ENCODE measurements at places on chromosomes 4 and X.
A peak's percentile ranks its signal among the peaks of the same experiment; 100 is the strongest.

GRCh38 chrX:54745676-54746075 lies 52.4 kb downstream of the ITIH6 start:
- DNase-seq, result no peak

DNA sequence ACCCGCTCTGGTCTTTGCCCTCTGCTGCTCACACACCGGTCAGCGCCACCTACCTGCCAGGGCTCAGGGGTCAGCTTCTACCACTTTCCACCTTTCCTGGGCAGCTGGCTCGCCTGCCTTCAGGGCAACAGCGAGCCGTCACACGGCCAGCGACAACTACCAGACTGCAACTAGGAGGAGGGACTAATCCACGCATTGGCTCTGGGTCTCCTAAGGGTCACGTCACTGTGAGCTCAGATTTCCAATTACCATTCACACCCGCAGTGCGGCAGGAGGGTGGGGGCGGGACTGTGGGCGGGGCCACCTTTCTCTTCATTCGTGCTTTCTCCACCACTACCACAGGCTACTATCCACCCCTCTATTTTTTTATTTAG lies at the start of gene BEX5:
TSS of gene BEX5 (minus strand) at position 172 of the 374 bp plus-strand sequence. CDS start 1,712 bp downstream, outside the sequence.
- peak; percentile 47 for DNase-seq

GRCh38 chr4:40934676-40935075 lies 184.9 kb downstream of the NSUN7 start:
- DNase-seq, result no peak

- DNase-seq, result no peak
Observed at GRCh38 chrX:100648458-100649417, 4.7 kb downstream of the SRPX2 start.

DNA sequence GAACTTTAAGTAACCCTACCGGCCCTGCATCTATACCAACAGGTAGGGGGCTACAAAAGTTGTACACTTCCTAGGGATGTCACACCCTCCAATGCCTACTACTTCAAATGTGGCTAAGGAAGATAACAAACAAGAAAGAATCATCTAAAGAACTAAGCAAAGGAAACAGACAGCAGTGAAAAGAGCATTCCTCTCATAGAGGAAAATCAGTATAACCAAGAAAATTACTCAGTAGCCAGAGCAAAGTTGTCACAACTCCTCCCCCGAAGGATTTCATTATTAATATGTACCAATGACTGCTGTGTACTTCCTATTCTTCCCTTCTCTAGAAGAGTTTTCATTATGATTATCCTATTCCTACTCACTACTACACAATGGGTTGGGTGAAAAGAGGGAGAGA lies 12.6 kb downstream of the ANKRD17 start:
- no peak for DNase-seq

- no peak for DNase-seq
Observed at GRCh38 chr4:81606166-81606565, 134.5 kb upstream of the RASGEF1B start.

- no peak for DNase-seq
Observed at GRCh38 chr4:26131711-26132110, 189.1 kb upstream of the RBPJ start.

GRCh38 chrX:70954871-70955270 lies 24.0 kb upstream of the SLC7A3 start:
- no peak for DNase-seq

DNA sequence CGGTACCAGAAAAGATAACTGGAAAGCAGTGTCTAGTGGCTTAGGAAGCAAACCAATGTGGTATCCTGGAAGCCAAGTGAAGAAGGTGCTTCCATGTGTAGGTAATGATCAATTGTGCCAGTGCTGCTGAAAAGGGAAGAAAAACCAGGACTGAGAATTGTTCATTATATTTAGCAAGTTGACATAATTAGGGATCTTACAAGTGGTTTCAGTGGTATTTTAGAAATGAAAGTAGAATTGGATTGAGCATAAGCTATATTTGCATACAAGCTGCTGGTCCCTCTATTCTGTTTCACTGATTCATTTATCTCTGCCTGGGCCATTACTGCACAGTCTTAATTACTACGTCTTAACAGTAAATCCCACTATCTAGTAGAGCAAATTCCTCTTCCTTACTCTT lies 32.3 kb downstream of the PRDM8 start:
- no peak for DNase-seq

GRCh38 chr4:181909368-181909767 lies 333.8 kb upstream of the TENM3 start:
- DNase-seq, result no peak

DNA sequence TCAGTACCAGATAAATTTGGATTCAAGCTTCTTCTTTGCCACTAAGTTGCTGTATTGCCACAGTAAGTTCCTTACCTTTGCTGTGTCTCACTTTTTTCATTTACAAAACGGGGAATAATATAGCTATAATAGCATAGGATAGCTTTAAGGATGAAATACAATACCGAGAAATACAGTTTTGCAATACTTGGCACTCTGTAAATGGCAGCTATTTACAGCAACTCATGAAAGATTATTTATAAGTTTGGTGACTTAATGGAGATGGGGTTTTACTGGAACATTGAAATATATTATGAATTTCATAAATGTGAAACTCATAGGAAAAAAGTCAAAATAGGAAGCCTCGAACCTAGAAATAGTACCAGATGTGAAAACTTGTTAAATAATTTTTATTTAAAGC lies 27.6 kb downstream of the ANXA10 start:
- DNase-seq, result no peak

DNA sequence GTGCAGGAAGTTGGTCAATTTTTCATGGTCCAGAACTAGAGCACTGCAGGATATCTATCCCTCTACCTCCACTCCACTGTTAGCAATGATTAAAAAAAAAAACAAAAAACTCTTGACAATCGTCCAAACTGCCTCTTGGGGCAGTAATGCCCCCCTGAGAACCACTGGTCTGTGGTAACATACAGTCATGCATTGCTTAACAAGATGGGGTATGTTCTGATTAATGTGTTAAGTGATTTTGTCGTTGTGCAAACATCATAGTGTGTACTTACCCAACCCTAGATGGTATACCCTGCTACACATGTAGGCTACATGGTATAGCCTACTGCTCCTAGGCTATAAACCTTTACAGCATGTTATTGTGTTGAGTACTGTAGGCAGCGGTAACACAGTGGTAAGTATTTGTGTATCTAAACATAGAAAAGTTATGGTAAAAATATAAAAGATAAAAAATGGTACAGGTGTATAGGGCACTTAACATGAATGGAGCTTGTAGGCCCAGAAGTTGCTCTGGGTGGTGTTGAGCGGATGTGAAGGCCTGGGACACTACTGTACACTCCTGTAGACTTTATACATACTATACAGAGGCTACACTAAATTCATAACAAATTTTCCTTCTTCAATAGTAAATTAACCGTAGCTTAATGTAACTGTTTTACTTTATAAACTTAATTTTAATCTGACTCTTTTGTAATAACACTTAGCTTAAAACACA lies 34.1 kb downstream of the ART3 start:
- DNase-seq, result no peak

Measured in NCI-H774 (cell line).